ENCODE measurements at places on chromosomes 1 and 21. TPM values are rescaled to one million over a fixed set of nuclear protein-coding genes. Genes with fewer than 3 reads are reported as not detected.

DNA sequence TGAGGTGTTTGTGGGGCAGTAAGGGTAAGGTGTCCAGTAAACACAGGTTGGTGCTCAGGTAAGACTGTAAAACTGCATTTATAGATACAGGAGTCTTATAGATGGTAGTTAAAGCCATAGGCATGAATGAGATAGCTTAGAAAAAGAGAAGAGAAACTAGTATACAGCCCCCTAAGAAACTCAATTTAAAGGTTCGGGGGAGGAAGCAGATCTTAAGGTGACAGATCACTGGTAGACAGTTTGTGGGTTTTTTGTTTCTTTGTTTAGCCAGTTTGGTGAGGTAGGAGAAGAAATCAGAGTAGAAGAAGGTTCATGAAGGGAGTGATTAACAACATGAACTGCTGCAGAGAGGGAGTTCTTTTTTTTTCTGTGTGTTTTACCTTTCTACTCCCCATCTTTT, 6.1 kb upstream of the AGO3 start:
- DNase-seq: no peak

GRCh38 chr1:104264521-104264920, 514.8 kb downstream of the AMY1C start:
- DNase-seq: no peak

Gene SIPA1L2
- 43.4 TPM for total RNA-seq

- no peak for DNase-seq
Observed at GRCh38 chr1:206439205-206439604, 31.1 kb upstream of the IKBKE start.

GRCh38 chr21:40564318-40564717, 282.6 kb downstream of the DSCAM start:
- no peak for DNase-seq

- peak; percentile 74 for DNase-seq
Observed at GRCh38 chr1:223129229-223129901, 13.7 kb downstream of the TLR5 start.

Measured in testis (tissue), 5 donors.